G401 (cell line): ENCODE measurements at places on chromosomes 4 and X.

DNA sequence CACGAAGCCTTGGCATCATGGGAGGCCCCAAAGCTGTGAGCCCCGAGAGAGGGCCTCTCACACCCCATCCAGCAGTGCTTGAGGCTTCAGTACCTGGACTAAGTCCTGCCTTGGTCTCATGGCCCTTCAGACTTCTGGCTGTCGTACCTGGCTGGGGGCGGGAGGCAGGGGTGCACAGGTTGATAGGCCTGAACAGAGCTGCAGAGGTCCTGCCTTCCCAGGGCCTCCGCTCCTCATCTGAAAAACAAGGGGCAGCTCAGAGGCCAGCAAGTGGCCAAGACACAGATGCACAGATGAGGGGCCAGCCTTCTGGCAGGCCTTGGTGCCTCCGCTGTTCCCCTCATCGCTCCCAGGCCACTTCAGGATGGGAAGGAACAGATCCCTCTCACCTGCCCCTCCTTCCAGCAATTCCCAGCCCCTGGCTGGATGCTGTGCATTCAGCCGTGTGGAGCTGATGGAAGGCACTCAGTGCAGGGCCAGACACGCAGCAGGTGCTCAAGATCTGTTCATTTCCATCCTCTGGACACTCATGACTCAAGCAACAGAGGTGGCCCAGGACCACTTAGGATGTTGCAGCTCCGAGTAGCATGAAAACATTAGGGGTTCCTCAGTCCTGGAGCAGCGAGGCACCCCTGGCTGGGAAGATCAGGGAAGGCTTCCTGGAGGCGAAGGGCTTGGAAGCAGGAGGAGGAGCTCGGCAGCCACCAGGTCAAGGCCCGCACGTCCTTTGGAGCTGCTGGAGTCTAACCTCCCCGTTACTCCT lies 1.4 kb downstream of the ZNF185 start:
- DNase-seq, result no peak

- no peak for DNase-seq
Measured at GRCh38 chr4:4663028-4663427, 121.2 kb upstream of the STX18 start.

GRCh38 chr4:57443787-57444186 lies 333.6 kb upstream of the IGFBP7 start:
- no peak for DNase-seq

GRCh38 chr4:5930456-5930855 lies 37.6 kb upstream of the CRMP1 start:
- no peak for DNase-seq
